ENCODE measurements at places on chromosomes 3 and 15. TPM values are rescaled to one million over a fixed set of nuclear protein-coding genes. Genes with fewer than 3 reads are reported as not detected.

The DNAH12 gene
- not detected for total RNA-seq

- DNase-seq, result no peak
Observed at GRCh38 chr3:155103686-155104085, 23.6 kb downstream of the MME start.

DNA sequence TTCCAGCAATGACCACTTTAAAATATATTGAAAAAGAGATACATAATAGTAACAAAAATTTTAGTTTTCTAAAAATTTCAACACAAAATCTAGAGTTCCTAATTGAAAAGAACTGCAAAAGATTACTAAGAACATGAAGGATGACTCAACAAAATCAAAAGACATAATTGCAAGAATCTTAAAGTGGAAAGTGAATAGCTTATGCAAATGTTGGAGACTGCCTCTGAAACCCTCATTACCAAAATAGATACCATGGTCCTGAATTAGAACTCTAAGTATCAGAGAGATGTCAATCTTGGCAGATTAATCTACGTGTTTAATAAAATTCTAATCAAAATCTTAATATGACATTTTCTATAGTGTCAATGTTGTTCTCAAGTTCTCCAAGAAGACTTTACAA, 60.7 kb upstream of the SGO1 start:
- no peak for DNase-seq

The RTP3 gene
- total RNA-seq, result not detected

DNA sequence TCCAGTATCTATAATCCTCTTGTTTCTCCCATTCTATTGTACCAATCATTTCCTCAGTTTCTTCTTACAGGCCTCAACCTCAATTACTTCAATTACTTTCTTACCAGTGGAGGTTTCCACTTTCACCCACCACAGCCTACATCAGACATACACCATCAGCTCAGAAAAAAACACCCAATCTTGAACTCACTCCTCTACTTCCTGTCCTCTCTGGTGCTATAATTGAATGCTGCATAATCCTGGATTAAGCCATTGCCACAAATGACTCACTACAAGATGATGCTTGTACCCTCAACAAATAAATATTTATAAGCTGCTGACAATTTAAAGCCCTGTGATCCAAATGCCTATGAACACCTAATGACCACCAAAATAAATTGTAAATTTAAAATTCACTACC, 18.5 kb downstream of the RYK start:
- no peak for DNase-seq

DNA sequence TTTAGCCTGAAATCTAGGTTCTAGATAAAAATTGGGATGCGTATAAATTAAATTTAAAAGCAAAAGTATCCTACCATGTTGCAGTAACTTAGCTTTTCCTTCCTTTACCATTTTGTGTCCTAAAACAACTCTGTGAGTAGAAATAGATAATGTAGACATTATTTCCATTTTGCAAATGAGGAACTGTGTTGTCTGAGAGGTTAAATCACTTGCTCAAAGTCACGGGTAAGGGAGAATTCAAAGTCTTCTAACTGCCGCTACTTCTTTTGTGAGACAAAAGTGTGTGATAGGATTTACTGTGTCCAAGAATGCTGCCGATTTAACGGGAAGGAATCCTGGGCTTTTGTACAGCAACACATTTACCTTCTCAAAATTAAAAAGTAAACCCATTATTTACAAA, 40.7 kb downstream of the MYO1E start:
- no peak for DNase-seq

The GOLGA6L7 gene
- total RNA-seq, result not detected

The NUP210 gene
- 82.0 TPM for total RNA-seq

- DNase-seq, result no peak
Observed at GRCh38 chr3:143337387-143337786, 217.8 kb downstream of the CHST2 start.

GRCh38 chr3:194225988-194226663, 90.2 kb downstream of the HES1 start:
- no peak for DNase-seq

DNA sequence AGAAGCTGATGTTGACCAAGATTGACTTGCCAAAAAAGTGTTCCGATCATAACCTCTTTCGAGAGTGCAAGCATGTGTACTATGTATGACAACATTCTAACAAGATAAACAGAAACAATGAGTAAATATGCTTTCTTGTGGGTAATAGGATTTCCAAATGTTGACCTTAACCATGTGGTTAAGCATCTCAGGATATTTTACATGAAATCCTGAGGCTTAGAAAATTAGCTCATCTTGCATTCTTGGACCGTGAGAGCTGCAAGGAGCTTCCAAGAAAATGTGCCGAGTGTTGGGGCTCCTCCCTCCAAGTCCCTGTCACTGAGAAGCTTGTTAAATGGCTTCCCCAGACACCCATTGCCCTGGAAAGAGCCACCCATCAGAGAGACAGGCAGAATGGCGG, 50.1 kb downstream of the C3orf20 start:
- DNase-seq, result no peak

The ANAPC13 gene
- 47.1 TPM for total RNA-seq

GRCh38 chr3:85939074-85939482, 980.3 kb downstream of the CADM2 start:
- DNase-seq, result no peak

DNA sequence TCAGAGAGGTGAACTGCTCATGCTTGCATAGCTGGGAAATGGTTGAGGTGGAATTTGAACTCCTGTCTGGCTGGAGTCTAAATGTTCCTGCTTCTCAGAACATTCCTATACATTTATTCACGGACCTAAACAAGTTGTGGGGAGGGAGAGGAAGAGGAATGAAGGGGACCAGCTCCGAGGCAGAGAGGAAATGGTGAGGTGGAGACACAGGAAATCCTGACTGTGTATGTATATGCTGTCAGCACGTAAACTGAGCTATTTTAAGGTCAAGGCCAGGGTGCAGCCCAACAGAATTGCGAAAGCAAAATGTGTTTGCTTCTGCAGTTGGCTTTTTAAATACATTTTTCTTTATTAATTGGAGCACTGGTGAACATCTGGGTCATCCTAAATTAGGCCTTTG, 74.1 kb upstream of the POMGNT2 start:
- DNase-seq, result peak; percentile 26

The LCTL gene
- not detected for total RNA-seq

DNA sequence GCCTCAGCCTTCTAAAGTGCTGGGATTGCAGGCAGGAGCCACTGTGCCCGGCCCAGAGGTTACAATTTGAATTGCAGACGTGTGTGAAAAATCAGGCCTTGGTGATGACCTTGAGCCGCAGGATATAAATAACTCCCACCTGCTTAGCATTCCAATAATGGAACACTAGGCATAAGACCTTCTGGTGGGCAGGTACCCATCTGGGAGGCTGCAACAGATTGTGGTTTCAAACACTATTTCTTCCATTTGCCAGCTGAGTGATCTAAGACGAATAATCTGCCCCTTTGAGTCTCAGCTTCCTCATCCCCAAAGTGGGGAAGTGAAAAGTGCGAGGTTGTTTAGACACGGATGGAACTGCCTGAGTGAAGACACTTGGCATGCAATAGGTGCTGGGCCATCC, 47.7 kb upstream of the HERC1 start:
- DNase-seq, result no peak

GRCh38 chr3:154972951-154973350, 107.2 kb upstream of the MME start:
- no peak for DNase-seq

DNA sequence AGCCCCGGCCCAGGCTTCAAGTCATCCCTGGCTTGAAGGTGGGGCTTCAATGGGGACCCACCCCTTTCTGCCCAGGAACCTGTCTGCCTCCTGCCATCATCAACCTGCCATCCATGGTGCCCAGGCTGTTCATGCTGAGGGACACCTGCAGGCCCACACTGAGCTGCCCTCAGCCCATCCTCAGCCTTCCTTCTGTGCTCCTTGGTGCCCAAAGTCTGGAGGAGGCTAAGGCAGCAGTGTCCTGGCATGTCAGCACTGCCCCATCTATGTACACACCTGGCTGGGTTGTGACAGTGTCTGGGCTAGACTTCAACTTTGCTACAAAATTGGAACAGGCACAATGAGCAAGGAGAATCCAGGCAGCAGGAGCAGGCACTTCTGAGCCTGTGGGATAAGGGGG, 745.3 kb upstream of the EPHA6 start:
- DNase-seq, result no peak

DNA sequence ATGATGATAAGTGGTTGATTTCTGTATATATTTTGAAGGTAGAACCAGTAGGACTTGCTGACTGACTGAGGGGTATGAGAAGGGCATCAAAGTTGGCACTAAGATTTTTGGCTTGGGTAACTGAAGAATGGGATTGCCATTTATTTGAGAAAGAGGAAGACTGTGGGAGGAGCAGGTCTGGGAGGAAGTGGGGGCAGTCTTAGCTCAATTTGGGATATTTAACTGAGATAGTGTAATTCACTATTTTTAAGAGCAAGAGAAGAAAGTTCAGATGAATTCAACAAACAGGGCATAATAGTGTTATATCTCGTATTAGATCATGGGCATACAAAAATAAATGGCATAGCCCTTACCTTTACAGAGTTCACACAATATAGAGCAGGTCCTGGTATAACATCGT, 1.7 kb downstream of the BUB1B start:
- DNase-seq, result no peak

DNA sequence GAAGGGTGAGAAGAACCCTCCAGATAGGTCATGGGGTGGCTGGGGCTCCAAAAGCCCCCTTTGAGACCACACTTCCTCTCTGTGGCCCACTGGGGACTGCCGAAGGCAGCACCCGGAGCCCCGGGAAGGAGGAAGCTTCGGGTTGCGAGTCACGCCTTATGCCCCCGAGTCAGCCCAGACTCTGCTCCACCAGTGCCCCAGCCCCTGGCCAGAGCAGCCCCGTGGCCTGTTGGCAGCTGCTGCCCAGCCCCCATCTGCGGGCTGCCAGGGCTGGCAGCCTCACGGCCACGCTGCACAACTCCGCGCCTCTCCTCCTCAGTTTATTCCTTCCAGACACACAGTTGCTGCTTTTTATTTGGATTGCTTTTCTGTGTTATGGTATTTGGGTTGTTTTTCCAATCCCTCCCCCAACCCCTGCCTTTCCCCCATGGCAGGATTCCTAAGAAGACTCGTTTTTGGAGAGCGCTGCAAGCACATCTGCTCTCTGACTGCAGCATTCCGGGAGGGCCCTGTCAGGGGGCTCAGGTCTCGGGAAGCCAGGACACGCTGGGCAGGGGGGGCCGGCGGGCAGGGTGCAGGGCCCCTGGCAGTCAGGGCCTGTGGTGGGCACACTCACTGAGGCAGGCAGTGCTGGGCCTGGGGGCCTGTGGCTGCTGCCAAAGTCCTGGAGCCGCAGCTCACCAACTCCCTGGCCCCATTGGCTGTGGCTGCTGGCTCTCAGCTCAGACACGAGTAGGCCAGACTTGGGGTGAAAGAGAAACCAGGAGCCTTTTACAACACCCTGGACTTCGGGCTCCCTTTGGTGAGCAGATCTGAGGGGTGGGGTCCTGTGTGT, 20.2 kb downstream of the MAGEF1 start:
- no peak for DNase-seq

The UCN2 gene
- total RNA-seq, result 0.13 TPM

The GOLGB1 gene
- total RNA-seq, result 11.3 TPM

DNA sequence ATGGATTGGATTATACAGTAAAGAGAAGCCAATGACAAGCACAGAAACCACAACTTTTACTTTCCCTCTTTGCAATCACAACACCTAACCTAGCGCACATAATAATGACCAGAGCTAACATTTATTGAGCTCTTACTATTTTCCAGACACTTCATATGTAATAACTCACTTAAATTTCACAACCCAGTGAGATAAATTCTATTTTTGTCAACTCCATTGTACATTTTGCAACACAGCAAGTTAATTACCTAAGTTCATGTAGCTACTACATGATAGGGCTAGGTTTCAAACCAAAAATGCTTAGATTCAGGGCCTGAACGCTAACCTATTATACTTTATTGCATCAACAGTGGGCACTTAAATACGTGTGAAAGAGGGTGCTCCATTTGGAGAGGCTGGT, 89.5 kb downstream of the GADL1 start:
- DNase-seq, result no peak
